Astrocyte (in vitro differentiated cells and primary cell): ENCODE measurements at places on chromosomes 4 and X. TPM values are rescaled to one million over a fixed set of nuclear protein-coding genes. Genes with fewer than 3 reads are reported as not detected.

DNA sequence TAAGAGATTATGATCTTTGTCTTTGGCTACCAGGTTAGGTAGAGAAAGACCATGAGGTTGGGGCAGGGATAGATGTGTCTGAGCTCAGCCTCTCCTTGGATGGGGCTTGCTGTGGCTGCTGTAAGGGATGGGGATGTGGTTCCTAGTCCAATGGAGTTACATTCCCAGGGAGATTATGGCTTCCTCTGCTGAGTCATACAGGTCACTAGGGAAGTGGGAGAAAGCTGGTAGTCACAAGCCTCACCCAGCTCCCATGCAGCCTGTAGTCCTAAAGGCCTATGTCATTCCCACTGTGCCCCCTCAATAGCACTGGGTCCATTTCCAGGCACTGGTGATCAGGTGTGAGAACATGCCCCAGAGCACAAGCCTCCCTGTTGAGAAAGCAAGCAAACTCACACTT, 70.6 kb upstream of the CENPE start:
- H3K4me1 ChIP-seq, result no peaks in the 10 kb centered on the region
- no peaks in the 10 kb centered on the region for H3K36me3 ChIP-seq
- H3K27me3 ChIP-seq, result no peaks in the 10 kb centered on the region

DNA sequence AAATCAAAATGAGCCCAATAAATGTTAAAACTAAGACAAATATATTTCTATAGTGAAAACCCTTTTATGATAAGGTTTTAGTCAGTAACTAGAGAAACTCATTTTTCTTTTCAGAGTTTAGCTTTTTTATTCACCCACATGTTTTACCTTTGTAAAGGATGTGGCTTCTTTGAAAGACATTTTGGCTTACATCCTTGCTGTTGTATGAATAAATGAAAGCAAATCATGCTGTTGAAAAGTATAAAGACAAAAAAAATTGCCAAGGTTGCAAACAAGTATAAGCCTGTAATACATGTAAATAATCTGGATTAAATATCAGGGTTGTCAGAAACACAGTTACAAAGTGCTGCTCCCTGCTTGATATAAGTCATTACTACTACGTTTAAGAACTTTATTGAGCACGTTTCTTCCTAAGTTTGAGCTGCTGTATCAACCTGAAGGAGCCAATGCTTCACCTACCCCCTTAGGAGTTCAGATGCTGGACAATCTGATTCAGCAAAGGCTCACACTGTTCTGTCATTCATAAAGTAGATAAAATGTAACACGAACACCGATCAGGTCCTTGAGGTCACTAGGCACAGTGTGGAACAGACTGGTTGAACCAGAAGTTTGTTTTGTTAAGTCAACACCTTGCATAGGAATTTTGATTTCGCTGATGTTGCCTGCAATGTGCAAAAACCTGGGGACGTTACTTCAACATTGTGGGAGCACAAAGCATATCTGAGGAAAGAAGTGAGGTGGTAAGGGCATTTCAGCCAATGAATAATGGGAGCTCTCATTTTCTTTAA, 321.2 kb upstream of the BMP3 start:
- no peak overlapping the region for H3K27ac ChIP-seq
- H3K4me1 ChIP-seq, result no peaks in the 10 kb centered on the region
- DNase-seq, result no peak
- no peaks in the 10 kb centered on the region for H3K36me3 ChIP-seq

NDNF gene
- 0.19 and 0.34 TPM in 2 replicates for total RNA-seq

PABPC5 gene
- 2.4 and 2.5 TPM in 2 replicates for total RNA-seq

DNA sequence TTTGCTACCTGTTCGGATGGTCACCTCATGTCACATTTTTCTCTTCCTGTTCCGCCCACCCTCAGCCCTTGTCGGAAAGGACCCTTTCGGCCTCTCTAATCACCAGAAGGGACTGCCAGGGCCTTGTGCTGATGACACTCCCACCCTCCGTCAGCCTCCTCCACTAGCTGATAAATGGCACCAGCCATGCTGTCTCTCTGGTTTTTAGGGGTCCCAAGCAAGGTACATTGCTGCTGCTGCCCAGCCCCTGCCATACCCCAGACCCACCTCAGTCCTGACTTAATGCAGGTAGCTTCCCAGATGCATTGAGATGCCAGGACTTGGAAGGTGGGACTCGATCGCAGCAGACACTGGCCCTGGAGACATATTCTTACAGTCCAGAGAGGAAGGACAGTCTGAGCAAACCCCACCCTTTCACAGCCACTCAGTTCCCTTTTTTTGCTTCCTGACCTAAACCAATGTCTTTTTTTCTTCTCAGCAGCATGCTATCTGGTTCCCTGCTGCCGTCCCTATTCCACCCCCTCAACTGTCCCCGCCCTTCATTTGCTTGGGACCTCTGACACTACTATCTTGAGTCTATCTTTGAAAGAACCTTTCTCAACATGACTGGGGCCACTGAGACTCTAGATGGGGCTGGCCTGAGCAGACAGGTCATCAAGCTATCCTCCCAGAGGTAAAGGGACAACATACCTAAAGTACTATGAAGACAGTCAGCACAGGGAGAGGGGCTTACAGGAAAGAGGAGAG, at the start of gene BTK:
BTK (minus strand) TSS at position 397 of the 747 bp plus-strand sequence. CDS start 10,907 bp downstream, outside the sequence.
- H3K36me3 ChIP-seq, result no peaks in the 10 kb centered on the region
- H3K27me3 ChIP-seq, result no peaks in the 10 kb centered on the region
- no peak within 1 kb of the TSS for H3K4me3 ChIP-seq
- no peak within 1 kb of the TSS for H3K27ac ChIP-seq

DNA sequence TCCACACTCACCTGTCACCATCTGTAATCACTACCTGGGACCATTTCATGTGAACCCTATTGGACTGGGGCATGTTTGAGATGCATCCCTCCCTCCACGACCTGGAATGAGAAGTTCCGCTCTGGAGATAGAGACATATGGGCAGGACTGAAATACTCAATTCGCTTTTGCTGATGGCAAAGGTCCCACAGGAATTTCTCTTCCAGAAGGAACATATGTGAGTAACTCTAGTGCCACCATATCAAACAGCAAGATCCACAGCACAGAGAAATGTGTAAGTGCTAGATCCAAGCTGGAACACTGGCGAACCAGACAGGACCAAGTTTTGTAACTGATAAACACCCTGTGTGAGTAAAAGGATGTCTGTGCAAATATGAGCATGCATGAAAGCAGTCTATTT, 43.9 kb downstream of the SEL1L3 start:
- no peaks in the 10 kb centered on the region for H3K36me3 ChIP-seq
- no peaks in the 10 kb centered on the region for H3K27me3 ChIP-seq
- H3K4me3 ChIP-seq, result no peak overlapping the region
- DNase-seq, result no peak
- H3K27ac ChIP-seq, result no peak overlapping the region
- H3K4me1 ChIP-seq, result peaks cover 39% of the 10 kb centered on the region

TGIF2LX gene
- total RNA-seq, result not detected in 2 replicates

DNA sequence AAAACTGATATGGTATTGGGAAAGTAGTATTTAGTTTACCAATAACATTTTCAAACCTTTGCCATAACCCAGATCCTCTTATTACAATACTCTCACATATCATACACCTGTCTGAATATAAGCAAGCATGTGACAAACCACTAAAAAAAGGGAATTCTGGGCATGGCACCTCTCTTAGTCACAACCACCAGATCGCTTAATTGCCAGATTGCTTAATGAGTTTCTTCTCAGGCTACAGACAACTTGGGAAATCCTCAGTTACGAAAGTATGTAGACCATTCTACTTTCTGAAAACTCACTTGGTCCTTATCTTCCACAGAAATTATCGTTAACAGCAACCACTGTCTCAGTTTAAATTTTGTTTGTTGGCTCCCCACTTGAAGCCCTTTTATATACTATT, 2.1 kb downstream of the NAF1 start:
- peaks cover 31% of the 10 kb centered on the region for H3K4me1 ChIP-seq
- H3K36me3 ChIP-seq, result peaks cover 8% of the 10 kb centered on the region
- H3K4me3 ChIP-seq, result peak overlapping the region; percentile 77
- DNase-seq, result peak; percentile 48
- no peak overlapping the region for H3K27ac ChIP-seq

JADE3 gene
- total RNA-seq, result 9.5 and 12.4 TPM in 2 replicates

DNA sequence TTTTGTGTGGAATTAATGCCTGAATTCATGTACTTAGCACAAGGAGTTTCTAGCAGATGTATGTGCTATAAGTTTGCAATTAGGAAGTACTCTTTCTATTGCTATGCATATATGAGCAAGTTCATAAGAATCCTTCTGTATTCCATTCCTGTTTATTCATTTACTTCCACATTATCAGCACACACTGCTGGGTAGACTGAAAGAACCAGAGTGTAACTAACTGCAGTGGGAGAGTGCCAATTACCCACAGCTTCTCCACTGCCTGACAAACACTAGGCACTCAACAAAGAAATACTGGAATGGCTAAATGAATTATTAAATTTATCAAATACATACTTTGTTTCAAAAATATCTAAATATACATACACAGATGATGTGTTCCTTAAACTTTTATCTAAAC, 219.6 kb downstream of the CAMK2D start:
- H3K36me3 ChIP-seq, result no peaks in the 10 kb centered on the region
- H3K27me3 ChIP-seq, result no peaks in the 10 kb centered on the region
- no peak overlapping the region for H3K27ac ChIP-seq
- no peak overlapping the region for H3K4me3 ChIP-seq
- peaks cover 3% of the 10 kb centered on the region for H3K4me1 ChIP-seq
